GM04504 (cell line): ENCODE measurements at places on chromosomes 11 and 22.

DNA sequence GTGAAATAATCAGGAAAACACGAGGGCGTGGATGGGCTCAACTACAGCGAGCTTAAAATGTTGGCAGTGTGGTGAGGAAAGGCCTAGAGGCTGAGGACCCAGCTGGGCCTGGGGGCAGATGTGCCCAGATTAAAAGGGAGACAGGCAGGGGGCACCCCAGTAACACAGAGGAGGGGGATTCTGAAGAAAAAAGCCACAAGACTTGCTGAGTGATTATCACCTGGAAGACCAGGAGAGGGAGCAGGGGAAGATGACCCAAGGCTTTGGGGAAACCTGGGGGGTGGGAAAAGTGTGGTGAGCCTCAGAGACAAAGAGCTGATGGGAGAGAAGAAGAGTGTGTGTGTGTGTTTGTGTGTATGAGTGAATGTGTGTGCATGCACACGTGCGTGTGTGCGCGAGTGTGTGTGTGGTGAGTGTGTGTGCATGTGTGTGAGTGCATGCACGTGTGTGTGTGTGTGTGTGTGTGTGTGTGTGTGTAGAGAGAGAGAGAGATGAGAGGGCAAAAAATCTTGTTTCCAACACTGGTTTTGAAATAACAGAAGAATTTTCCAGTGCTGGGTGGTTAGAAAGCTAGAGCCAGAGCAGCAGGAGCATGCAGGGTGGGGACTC, 500.5 kb downstream of the BUD13 start:
- no peak for DNase-seq

DNA sequence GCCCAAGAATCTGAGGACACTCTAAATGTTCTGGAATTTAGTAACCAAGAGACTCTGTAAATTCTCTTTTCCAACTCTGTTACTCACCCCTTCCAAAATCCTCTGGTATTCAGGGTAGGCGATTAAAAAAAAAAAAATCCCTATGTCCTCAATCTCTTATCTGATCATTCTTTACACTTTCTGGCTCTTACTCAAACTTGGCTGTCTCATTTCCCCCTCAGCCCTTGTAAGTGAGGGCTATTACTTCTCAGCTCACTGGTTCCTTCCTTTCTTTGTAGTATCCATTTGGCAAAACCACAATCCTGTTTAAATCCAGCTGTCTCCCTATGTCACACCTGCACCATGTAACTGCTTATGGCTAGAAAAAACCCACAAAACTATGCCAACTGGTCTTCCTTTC, 12.7 kb upstream of the MSANTD2 start:
- no peak for DNase-seq

GRCh38 chr11:689625-690024, 5.4 kb downstream of the DEAF1 start:
- DNase-seq, result no peak

DNA sequence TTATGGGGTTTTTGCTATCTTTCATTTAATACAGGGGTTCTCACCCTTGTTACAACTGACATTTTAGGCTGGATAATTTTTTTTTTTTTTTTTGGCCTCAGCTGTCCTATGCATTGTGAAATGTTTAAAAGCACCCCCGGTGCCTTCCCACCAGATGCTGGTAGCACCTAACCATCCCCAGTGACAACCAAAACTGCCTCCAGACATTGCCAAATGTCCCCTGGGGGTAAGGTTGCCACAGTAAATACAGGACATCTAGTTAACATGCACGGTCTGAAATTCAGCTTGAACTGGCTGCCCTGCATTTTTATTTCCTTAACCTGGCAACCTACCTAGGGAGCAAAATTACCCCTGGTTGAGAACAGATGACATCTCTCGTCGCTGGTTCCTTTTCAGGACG, 72.4 kb downstream of the CYTH4 start:
- DNase-seq, result no peak

GRCh38 chr11:8202516-8203413, 33.9 kb upstream of the RIC3 start:
- DNase-seq, result no peak

- DNase-seq, result no peak
Measured at GRCh38 chr22:49331223-49331815, 496.4 kb downstream of the BRD1 start.

- DNase-seq, result peak; percentile 75
Measured at GRCh38 chr11:128400382-128401203, 186.8 kb downstream of the ETS1 start.

DNA sequence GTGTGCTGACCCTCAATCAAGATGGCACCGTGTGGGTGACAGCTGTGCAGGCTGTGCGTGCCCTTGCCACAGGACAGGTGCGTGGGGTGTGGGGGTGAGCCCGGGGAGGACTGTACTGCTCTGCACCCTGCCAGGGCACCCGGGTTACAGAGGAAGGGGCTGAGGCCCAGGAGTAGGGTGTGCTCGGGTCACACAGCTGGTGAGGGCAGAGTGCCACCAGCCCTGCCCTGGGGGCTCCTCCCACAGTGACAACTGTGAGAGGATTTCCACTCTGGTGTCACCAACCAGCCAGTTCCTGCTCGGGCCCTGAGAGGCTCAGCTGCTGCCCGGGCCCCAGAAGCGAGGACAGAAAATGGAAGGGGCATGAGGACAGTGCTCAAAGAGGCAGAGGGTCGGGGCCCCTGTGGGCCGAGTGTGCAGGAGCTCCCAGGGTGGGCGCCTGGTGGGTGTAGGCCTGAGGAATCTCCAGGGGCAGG, 20.5 kb downstream of the TRMU start:
- DNase-seq, result no peak

GRCh38 chr11:7892840-7893254, 38.2 kb downstream of the OR10A6 start:
- peak; percentile 28 for DNase-seq

DNA sequence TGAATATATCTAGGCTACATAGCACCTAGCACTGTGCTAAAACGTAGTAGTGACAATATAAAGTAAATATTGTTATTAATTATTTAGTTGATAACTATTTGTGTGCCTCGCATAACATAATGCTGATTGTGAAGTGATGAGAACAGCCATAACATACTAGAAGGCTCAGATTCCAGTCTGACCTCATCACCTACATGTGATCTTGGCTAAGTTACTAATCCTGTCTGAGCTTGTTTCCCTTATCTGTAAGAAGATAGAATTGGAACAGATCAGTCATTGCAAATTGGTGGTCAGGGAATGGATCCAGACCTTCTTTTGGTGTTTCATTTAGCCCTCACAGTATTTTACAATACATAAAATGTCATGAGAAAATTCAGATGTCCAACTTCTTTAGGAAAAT, 103.4 kb upstream of the SEZ6L start:
- no peak for DNase-seq

DNA sequence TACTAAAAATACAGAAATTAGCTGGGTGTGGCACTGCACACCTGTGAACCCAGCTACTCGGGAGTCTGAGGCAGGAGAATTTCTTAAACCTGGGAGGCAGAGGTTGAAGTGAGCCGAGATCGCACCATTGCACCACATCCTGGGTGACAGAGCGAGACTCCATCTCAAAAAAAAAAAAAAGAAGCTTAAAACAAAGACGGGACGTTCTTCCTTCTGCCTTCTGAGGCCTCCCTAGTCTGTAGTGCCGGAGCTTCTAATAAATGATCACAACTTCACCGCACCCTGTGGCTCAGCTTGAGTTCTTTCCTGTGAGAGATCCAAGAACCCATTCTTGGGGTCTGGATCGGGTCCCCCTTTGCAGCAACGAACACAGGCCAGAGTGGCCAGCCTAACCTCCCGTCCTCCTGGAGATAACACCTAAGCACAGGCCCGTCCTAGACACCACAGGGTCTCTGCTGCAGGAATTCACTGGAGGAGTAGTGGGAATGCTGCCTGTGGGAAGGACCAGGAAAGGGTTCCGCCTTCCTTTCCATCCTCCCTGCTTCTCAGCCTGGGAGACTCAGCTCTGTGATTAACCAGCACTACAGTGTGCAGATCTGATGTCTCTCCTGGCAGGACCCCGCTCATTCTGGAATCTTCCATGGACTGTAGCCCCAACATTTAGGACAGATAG, 2.2 kb upstream of the APOBEC3H start:
- DNase-seq, result no peak

DNA sequence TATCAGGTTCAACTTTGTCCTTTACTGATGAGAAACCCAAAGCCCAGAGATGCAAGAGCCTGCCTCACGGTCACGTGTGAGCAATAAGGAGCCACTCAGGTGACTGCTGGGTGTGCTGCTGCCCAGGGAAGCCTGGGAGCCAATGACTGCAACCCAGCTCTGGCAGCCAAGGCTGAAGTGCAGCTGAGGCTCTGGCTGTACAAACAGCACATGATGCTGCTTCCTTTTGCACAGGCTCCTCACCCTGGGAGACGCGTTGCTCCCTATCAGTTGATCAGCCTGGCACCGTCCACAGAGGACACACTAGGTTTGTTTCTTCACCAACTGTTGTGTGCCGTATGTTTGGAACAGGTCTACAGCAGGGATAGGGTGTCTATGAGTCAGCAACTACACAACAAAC, 168.7 kb downstream of the EFCAB6 start:
- no peak for DNase-seq

DNA sequence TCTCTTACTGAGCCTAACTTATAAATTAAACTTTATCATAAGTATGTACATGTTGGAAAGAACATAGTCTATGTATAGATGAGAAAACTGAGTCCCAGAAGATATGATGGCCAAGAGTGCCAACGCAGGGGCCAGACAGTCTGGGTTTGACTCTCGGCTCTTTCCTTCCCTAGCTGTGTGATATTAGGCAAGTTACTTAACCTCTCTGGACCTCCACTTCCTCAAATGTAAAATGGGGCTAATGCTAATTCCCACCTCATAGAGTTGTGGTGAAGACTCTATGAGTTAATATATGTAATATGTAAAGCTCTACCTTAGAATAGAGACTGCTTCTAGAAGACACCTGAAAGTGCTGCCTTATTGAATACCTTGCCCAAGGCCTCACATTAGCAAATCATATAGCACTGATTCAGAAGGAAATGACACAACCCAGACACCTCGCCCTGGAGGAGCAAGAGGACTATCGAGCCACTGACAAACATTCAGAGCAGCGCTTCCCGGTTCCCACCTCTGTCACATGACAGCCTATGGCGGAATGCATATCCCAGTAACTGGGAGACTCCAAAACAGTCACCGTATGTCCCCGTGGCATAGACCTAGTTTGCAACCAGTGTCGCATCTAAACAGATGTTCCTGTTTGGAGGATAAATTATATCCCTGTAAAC, 11.3 kb upstream of the CCDC86 start:
- no peak for DNase-seq

GRCh38 chr11:86484795-86485166, 110.1 kb downstream of the CCDC81 start:
- DNase-seq, result no peak

GRCh38 chr11:60838132-60838531, 3.8 kb upstream of the CCDC86 start:
- DNase-seq, result no peak

DNA sequence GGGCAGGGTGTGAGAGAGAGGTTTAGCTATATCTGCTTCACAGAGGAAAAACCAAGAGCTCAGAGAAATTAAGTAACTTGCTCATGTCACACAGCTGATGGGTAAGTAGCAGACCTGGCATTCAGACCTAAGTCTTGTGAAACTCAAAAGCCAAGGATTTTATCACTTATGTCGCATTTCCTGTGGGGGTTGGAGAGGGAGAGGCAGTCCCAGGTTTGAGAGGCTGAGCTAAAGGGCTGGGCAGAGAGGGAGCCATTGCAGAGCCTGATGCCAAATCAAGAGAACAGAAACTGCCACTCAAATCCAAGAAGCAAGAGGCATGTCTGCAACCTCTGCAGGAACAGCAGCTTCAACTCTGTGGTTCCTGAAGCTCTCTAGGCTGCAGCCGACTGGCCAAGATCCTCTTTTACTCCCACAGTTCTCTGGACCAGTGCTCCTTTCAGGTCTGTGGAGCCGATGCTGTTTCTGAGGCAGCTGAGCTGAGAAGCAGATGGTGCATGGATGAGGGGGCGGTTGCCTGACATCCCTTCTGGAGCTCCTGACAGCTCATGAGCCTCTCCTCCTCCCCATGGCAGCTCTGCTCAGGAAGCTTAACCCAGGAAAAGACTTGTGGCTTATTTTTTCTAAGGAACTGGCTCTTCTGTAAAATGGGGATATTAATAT, 47.6 kb upstream of the NAV2 start:
- no peak for DNase-seq

DNA sequence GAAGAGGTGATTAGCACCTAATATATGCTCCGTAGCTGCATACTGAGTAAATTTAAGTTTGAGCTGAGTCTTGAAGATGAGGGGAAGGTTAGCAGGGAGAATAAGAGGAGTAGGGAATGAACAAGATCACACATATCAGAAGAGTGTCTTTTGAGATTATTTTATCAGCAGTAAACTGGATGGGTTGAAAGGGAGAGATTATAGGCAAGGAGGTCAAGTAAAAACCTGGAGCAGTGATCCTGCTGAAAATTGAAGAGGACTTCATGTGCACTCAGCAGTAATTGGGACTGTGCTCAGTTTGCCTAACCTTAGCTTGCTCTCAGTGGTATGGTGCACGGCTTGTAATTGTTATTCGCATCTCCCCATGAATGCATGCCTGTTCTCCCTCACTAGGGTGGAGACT, 79.5 kb upstream of the PICALM start:
- DNase-seq, result no peak

GRCh38 chr11:12251666-12252560, 125.5 kb upstream of the PARVA start:
- DNase-seq, result no peak

DNA sequence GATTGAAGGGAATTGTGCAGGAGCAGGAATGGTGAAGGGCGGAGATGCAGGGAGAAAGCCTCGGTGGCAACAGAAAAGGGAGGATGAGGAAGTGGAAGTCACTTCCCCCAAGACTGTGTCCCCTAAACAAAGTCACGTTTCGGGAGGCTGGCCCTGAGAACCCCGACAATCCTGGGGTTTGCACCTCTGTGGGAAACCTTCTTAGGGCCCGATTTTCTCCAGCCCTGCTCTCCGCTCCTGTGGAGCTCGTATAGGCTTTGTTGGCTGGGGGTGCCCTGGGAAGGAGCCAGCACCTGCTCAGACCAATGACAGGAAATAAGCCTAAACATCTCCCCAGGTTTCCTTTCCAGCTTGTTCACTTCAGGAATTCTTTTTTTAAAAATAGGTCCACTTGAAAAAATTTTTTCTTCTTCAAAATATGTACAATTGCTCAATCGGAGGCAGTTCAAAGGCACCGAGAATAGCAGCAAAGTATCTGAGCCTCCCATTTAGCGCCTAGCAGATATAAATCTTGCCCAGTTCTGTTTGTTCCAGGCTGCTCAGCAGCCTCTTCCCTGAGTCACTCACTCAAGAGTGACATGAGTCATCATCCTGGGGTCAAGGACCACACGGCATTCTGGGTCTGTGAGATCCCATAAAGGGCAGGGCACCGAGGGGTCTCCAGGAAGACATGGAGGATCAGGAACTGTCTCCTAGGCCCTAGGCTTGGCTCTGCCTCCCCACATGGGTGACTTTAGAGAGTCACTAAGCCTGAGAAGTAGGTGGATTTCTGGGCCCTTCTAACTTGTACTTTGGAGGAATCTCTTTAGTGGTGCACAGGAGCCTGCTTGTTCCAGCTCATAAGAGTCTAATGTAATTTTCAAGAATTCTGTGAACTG, 34.0 kb downstream of the IRAG1 start:
- DNase-seq, result peak; percentile 89

GRCh38 chr11:112238041-112238440, 11.8 kb downstream of the PTS start:
- no peak for DNase-seq
